GM23248 (cell line): ENCODE measurements at places on chromosomes 2 and 18.

DNA sequence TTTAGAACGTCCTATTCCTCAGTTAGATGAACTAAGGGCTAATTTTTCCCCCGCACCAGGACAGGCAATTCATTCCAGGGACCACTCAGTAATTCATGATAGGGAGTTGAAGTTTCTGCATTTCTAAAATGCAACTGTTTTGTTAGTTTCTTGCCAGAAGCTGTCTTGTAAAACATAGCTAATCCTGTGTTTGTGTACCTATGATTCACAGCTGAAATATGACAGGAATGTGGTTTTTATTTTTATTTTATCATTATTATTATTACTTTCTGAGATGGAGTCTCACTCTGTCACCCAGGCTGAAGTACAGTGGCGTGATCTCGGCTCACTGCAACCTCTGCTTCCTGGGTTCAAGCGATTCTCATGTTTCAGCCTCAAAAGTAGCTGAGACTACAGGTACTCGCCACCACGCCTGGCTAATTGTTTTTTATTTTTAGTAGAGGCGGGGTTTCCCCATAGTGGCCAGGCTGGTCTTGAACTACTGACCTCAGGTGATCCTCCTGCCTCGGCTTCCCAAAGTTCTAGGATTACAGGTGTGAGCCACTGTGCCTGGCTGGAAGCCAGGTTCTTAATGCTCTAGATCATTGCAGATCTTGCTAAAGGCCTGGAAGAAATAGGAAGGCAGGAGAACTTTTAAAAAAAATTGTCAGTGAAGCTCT is 154.8 kb upstream of the FHL2 start:
- DNase-seq, result peak; percentile 31

GRCh38 chr2:179744401-179744800 is 117.0 kb downstream of the ZNF385B start:
- DNase-seq, result no peak

DNA sequence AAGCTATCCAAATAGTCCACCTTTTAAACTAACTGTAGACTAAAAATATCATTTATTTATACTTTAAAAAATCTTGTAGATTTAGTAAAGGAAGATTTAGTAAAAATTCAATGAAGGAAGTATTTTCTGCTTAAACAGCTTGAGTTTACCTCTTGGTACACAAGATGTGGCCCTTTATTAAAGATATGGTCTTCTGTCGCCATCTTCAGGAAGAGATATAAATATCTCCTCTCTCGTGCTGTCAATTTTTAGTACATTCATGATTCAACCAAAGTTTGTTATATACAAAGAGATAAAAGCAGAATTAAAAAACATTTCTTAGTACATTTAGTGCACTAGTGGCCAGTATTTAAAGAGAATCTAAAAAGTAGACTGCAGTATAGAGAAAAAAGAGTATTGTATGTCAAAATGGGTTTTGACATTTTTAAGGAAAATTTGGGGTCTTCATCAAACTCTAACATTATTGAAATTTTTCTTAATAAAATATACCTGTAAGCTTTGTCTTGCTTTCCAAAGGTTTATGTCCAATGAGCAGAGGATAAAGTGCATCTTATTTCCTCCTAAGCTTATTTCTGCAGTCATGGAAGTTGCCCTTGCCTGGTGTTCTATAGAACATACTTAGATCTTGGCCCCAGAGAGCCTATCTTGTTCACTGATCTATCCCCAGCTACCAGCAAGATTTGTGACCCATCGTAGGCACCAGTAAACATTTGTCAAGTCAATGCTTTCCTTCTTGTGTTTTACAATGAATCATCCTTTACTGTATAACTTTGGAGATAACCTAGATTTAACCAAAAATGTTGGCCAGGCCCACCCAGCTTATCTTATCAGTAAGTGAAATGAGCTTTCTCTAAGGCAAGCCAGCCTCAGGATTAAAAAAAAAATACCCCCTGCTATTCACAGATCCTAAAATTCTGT is 18.5 kb upstream of the EML6 start:
- peak; percentile 78 for DNase-seq

DNA sequence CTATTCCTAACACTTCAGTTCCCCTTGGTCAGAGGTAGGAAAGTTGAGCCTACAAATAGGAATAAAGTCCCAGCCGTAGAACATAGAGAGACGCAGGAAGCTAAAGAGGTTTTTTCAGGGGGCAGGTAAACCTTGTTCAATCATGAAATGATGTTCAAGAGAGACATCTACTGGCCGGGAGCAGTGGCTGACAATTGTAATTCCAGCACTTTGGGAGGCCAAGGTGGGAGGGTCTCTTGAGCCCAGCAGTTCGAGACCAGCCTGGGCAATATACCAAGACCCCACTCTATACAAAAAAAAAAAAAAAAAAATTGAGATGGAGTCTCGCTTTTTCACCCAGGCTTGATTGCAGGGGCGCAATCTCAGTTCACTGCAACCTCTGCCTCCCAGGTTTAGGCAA is 66.7 kb upstream of the DNAJC10 start:
- peak; percentile 56 for DNase-seq

DNA sequence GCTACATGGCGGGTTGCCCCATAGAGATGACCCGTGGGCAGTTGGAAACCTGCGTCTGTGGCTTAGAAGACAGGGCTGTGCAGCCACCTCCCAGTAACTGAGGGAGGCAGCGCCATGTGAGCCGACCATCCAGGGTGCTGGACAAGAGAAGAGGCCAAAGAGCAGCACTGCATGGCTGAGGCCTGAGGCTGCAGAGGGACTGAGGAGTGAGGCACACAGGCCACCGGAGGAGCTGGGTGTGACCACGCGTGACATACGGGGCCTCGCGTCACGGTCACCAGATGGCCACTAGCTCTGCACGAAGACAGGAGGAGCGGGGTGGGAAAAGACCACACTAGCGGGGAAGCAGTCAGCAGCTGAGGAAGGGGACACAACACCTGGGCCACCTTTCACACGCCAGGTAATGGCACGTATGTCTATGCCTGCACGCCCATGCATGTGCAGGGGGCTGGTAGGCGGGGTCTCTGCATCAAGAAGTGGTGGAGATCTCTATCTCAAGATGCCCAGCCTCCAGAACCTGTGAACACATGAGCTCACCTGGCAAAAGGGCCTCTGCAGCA is 61.4 kb downstream of the NDUFA10 start:
- DNase-seq, result no peak

DNA sequence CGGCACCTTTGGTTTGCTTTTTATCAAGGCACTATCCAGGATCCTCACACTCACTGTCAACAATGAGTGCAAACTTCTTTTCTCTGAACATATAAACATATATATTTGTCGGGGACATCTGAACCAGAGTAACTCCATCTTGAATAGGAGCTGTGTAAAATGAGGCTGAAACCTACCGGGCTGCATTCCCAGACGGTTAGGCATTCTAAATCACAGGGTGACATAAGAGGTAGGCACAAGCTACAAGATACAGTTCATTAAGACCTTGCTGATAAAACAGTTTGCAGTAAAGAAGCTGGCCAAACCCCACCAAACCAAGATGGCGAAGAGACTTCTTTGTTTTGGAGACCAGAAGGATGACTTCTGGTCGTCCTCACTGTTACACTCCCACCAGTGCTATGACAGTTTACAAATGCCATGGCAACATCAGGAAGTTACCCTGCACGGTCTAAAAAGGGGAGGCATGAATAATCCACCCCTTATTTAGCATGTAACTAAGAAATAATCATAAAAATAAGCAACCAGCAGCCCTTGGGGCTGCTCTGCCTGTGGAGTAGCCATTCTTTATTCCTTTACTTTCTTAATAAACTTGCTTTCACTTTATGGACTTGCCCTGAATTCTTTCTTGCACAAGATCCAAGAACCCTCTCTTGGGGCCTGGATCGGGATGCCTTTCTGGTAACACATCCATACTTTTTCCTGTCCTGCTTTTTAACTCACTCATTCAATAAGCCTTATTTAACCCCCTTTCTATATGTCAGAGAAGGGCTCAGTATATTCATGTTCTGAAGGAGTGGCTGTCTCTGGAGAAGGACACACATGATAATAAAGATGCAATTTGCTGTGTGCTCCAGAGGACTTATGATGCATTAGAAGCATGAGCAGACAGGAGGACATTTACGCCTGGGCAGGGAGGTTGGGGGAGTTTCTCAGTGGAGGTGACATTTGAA is 65.4 kb downstream of the TACR1 start:
- peak; percentile 48 for DNase-seq

DNA sequence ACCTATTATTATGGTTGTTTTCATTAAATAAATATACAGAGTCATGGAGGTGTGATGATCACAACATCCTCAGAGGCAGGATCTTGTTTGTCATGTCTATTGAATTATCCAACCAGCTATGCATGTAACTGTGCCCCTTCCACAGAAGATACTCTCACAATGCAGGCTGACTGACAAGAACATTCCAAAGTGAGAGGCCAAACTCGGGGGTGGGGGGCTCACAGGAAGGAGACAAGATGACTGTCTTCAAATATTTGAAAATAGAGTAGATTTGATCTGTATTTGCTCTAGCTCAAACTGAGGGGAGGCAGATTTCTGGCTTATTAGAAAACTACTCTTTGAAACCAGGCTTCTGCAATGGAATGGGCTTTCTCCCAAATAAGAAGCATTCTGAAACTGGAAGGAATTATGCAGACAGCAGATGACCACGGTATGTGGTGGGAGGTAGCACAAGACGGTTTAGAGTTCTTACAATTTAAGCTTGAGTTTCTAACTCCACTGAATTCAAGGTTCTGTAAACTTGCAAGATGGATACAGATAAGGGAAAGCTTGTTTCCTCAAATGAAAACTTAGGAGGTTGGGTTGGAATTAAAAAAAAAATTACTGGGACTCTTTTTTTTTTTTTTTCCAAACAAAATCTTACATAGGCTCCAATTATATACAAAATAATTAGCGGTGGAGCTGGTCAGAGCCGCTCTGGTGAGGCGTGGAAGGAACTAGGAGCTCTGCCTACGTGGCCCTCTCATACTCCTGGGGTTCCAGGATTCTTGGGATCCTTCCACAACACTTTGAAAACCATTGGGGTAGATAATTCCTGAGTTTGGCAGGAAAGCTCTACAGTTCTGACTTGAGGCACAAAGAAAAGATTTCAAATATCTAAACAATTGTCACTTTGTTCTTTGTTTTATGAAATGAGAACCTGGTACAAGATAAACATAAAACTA is 79.3 kb downstream of the PLA2R1 start:
- DNase-seq, result peak; percentile 72
